ENCODE measurements at places on chromosomes 4 and X.

- DNase-seq = no peak
Observed at GRCh38 chrX:150482537-150483206, 85.7 kb upstream of the MTM1 start.

DNA sequence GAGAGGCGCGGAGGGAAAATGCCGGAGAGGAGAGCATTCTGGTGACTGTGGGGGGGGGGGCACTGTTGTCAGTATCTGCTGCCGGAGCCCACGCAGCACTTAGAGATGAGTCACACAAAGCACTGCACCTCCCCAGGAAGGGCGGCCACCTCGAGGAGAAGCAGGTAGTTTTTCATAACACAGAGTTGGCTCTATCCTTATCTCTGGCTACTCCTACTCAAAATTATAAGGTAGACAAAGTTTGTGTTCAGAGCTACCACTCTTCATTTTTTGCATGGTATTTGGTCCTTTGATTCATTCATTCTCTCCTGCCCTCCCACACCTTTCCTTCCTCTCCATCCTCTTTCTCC, 76.2 kb upstream of the SCOC start:
- no peak for DNase-seq

- DNase-seq = peak; percentile 26
Observed at GRCh38 chr4:10018818-10019461, 2.4 kb downstream of the SLC2A9 start.

DNA sequence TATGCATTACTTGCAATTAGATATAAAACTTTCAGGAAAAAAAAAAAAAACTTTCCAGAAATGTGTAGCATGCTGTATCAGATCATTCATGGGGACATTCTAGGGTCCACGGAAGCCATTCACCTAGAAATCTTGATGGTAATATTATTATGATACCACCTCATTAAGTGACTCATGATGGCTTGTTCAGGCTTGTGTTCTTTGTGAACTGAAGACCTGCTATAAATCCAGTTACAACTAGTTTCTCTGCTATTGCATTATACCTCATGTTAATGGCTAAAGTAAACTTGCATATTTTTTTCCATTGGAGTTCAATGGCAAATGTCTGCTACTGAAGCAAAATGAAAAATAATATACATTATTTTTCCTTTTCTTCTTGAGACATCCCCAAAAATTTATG, 35.3 kb upstream of the PTPN13 start:
- no peak for DNase-seq

GRCh38 chr4:95644417-95644816, 95.6 kb upstream of the UNC5C start:
- no peak for DNase-seq

GRCh38 chr4:83625821-83626220, 89.9 kb downstream of the GPAT3 start:
- DNase-seq = no peak

DNA sequence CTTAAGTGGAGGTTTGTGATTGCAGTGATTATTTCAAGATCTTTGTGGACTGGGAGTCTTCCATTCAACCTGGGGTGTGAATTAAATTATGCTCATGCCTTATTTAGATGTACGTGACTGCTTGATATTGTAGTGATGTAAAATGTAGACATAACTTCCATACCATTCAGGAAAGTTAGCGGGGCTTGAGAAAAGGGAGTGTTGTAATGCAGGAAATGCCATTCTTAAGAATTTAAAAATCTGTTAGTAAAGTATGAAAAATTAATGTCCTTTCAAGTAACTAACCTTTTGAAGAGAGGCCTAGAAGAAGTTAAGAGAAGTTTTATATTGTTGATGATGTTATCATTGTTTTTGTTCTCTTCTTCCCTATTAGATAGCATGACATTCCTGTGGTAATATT, 318.2 kb downstream of the CCSER1 start:
- DNase-seq = no peak

- DNase-seq = no peak
Observed at GRCh38 chrX:45592101-45592500, 391.4 kb upstream of the DIPK2B start.

- no peak for DNase-seq
Observed at GRCh38 chr4:27082776-27083175, 222.1 kb downstream of the STIM2 start.

- DNase-seq = no peak
Observed at GRCh38 chr4:30770049-30770549, 49.9 kb downstream of the PCDH7 start.

GRCh38 chrX:106874075-106874474, 29.1 kb downstream of the RIPPLY1 start:
- peak; percentile 9 for DNase-seq

DNA sequence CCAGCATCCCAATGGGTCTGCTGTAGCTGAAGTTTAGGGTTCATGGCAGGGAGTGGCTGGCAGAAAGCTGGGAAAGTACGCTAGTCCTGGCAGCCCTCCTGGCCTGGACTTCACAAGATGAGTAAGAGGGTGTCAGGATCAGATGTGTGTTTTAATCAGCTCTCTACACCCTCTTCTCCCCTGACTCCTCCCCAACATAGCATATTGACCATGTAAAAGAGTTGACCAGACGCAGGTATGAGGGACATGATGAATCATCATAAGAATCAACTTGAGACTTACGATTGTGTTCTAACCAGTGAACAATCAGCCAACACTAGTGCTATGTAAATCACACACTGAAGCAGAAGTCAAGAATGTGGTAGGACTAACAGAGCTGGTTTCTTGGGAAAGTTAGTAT, 5.3 kb downstream of the SOWAHB start:
- no peak for DNase-seq

GRCh38 chr4:15719506-15719905, 16.6 kb downstream of the BST1 start:
- DNase-seq = no peak

Measured in NCI-H1694 treated with DMSO at 0.1 percent for 48 hours (cell line).